ENCODE measurements at places on chromosomes 1 and 21.

DNA sequence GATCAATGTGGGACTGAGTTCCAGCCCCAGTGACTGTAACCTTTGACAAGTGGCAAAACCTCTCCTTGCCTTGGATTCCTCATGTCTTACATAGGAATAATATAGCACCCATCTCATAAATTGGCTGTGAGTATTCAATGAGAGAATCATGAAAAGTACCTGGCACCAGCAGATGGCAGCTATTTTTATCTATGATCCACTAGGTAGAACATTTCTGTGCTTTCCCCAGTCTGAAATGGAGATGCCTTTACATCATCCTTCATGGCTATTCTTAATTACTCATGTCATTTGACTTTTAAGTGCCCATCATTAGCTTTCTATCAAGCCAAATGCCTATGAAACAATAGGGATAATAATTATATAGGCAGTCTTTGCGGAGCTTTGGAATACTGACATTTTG lies 130.1 kb downstream of the TGFB2 start:
- no peak for DNase-seq

DNA sequence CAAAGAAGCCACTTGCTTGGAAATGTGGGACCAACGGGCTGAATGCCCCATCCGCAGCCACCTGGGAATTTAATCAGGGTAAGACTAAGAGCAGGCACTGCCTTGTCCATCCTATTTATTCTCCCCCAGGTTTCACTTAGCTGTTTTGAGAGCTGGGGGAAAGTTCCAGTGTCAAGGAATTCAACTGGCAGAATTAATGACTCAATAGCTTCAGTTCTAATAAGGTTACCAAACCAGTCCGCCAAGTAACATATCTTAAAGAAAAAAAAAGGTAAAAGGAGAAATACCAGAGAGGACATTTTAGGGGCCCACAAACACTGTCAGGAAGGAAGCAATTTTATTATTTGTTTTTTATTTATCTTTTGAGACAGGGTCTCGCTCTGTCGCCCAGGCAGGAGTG lies 157.6 kb upstream of the SOD1 start:
- no peak for DNase-seq

GRCh38 chr1:61605607-61606321 lies 119.2 kb downstream of the TM2D1 start:
- DNase-seq, result no peak

- DNase-seq, result no peak
Observed at GRCh38 chr1:178964469-178965330, 61.0 kb upstream of the FAM20B start.
